ENCODE measurements at places on chromosomes 7 and 10.

DNA sequence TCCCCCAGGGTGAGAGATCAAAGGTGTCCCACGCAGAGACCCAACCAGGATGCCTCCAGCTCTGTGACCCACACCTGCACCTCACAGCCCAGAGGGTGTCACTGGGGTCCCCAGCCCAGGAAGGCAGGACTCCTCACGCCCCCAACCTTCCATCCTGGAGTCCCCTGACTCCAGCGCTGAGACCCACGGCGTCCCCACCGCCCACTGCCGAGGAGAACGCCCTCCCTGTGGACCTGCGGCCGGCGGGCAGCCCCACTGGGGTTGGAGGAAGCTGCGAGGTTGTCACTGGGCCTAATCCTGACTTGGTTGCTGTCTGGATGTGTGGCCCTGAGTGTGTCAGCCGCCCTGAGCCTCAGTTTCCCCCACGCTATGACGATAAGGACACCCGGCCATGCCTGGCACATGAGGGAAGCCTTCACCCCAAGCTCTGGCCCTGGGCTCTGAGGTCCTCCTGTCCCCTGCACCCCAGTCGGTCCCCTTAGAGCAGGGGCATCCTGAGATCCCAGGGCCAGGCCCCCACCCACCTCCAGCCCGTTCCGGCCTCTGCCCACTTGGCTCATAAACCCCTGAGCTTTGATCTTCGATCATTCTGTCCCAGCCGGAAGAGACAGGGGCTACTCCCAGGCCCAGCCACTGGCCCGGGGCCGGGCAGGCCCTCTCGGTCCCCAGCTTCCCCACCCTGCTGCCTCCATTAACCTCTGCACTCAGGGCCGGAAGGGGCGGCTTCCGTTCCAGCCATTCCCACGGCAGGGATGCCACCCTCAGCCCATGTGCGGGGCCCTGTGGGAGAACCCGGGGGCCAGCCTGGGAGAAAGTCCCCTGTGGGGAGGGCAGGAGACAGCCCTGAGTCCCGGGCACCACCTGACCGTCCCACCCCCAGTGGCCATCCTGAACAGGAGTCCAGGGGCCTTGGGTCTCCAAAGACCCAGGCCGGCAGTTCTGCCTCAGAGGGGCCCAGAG, 113.2 kb downstream of the MICALL2 start:
- no peak for DNase-seq

DNA sequence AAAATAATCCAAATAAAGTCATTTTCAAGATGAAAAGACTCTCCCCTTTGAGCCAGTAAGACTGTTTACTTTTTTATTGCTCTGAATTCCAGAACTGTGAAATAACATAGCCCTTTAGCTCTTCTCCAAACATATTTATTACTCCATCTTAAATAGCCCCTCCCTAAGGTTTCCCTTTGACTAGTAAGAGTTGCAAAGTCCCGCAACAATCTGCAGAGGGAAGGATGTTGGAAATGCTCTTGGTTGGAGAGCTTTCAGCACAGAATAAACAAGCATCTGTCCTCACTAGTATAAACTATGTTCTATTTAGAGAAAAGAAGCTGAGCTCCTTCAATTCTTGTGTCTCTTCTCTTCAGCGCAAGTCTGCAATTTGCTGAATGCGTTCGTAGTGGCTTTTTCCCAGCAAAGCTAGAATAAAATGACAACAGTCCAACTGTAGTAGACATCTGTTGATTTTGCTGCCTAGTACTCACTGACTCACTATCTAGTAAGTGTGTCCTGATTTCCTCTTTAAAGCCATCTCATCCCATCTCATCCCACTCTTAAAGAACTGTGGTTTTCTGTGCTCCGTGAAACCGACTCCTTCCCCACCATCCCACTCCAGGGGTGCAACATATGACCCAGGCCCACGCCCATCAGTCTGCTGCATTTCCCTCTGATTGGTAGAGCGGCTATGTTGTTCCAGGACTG, 104.0 kb downstream of the FAM107B start:
- no peak for DNase-seq

DNA sequence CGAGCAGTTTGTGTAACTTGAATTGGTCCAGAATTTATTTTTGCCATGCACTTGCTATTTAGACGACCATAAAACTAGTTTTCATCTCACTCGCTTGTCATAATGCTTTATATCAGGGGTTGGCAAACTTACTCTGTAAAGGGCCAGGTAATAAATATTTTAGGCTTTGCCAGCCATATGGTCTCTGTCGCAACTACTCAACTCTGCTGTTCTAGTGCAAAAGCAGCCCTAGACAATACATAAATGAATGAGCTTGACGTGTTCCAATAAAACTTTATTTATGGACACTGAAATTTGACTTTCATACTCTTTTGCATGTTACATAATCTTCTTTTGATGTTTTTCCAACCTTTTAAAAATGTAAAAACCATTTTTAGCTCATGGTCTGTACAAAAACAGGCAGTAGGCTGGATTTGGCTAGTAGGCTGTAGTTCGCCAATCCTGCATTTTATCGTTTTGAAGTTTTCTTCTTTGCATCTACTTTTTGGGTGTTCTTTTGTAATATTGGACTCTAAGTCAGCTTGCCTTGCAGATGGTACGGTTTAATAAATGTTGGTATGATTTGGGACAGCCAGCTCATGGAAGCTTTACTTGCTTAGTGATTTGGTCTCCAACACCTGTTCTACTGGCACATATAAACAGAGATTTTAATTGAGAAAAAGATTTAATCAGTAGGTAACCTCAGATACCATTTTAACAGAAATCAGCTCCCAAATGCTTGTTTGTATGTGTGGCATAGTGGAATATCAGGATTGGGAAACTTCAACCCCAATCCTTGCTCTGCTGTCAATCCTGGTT, 25.6 kb downstream of the SND1 start:
- DNase-seq = no peak

- no peak for DNase-seq
These were observed 543.1 kb upstream of the MBL2 start for GRCh38 chr10:53315709-53316108.

DNA sequence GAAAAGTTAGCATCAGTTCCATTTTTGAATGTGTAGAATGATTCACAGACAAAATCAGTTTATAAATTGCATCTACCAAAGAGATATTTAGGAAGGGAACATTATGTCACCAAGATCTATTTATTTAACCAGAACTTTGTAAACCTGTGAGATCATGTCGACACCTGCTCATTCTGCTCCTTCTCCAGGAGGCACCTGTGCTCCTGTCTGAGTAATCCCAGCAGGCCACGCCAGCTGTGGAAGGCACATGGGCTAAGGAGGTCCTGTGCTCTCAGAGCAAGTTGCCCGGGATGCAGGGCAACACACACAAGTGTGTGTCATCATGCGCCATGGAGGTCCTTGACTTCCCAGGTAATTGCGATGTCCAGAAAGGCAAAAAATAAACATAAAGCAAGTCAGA, 45.5 kb upstream of the ADARB2 start:
- no peak for DNase-seq

DNA sequence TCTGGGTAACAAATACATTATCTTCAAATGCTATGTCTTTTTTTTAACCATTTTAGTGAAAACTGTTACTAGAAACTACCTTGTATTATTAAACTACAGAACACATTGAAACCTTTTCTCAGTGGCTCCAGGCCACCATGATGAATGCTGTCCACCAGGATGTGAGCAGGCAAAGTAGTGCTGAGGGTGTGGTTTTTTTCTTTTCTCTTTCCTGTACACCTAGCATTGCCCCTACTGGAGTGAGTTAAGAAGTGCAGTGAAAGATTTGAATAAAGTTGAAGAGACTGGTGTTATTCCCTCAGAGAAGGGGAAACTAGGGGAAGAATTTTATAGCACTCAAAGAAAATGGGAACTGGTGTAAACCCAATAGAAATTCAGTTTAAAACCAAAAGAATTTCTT, 120.0 kb upstream of the SAMD8 start:
- DNase-seq = no peak

DNA sequence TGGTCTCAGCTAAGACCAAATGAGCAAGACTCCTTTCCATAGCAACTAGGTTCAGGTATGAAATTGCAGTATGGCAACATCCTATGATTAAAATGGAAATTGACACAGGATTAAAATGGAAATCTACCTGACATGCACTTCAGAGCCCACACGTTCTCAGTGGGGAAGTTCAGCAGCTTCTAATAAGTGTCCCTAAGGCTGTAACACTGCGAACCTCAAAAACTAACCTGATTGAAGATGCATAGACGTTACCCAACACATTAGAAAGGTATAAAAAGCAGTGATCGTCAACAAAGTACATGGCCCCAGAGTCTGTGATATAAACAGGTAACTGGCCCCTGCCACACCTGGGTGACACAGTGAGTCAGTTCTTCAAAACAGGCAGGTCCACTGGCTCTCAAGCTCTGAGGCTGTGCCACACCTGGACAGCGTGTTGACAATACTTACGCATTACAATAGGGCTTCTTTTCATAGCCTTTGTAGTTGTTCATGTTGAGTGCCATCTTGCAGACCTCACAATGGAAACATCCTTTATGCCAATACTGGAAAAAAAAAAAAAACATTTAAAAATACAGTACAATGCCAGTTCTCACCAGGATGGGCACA, 274.9 kb upstream of the NEBL start:
- no peak for DNase-seq

GRCh38 chr7:111050875-111051416, 40.0 kb upstream of the LRRN3 start:
- DNase-seq = no peak

DNA sequence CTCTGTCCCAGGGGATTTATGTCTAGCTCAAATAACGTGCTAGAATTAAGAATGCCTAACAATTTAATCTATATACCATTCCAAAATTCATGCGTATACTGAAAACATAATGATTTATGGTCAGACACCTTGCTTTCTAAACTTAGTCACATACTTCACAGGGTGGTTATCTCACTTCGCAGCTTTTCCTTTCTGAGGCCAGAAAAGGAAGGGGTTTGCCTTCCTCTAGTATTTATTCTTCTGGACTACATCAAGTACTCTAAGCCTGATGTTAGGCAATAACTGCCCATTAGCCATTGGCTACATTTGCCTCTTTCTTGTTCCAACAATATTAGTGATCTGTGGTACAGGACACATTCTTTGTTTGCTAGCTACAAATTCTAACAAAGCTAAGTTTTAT, 72.6 kb upstream of the FHIP2A start:
- no peak for DNase-seq

DNA sequence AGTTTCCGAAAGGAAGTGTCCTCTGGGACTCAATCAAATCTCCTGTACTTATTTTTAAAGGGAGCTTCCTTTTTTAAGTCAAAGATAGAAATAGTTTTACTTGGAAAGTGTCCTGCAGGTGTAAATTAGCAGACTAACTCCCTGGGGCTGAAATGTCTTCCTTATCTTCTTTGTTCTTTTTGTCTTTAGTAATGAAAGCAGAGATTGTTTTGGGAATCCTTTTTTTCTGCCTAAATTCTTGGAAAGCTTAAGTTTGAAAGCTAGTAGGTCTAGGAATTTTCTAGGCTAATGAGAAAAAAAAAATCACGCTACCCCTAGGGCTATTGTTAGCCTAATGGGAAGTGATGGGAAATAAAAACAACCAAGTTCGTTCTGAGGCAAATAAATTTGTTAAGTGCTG, 139.1 kb upstream of the CSTF2T start:
- no peak for DNase-seq

DNA sequence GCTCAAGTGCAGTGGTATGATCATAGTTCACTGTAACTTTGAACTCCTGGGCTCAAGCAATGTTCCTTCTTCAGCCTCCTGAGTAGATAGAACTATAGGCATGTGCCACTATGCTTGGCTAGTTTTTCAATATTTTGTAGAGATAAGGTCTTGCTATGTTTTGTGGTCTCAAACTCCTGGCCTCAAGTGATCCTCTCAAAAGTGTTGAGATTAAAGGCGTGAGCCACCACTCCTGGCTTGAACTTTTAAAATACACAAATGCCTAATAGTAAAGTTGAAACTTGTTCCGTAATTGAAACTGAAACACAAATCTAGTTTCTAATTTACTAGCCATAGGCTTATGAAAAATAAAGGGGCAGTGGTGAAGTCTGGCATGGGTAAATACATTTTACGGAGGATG, 65.7 kb downstream of the AP3M1 start:
- DNase-seq = no peak

DNA sequence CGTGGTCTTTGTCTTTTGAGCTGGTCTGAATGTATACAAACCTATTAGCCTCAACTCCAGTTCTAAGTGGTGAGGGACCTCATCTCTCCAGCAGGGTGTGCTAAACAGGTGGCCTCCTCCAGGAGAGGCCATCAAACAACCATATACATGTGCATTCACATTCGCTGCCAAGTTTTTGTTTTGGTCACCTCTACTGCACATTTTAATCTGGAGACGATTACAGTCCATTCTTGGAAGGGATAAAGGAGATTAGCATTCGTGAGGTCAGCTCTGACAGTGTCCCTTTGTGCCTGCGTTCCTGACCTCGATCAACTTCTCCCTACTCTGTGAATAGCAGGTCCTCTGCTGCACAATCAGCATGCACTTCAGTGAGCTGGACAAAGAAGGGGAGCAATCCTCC, 60.8 kb downstream of the RHOBTB1 start:
- DNase-seq = no peak

DNA sequence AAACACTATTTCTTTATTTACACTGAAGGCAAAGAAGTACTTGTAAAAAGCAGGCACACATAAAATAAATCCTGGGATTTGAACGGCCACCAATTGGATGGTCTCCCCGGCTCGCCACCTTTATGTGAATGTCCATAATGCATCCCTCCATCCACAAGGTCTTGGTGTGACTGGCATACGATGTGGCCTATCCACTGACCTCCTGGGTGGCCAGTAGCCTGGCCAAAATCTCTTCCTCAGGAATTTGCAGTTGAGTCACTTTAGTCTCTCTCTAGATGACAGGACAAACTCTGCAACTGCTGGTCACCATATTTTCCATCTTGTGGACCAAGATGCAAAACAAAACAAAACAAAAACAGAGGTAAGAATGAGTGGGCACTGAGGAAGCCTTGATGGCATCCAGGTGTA, 39.1 kb downstream of the CDK1 start:
- DNase-seq = no peak

DNA sequence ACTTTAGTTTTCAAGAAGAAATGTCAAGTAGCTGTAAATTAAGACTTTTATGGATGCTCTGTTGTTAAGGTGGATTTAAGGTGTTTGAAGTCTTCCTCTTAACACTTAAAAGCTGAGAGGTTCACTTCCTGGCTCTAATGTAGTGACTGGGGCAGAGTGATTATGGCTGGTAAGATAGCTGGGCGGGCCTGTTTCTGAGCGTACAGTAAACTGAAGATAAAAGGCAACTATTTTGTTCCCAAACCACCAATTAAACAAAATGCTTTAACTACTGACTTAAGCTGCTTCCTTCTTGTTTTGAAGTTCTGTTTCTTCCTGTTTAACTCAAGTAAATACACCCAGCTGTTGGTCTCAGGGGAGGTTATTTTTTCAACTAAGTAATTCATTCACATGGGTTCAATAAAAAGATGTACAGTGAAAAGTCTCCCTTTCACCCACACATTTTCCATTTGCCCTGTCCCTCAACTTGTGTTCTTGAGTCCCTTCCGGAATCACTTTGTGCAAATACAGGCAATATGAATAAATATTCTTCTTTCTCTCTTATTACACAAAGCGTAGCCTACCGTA, 19.3 kb downstream of the VWA2 start:
- DNase-seq = no peak
